Activated CD4-positive, alpha-beta T cell treated with anti-CD3 and anti-CD28 coated beads for 1 hour (primary cell): ENCODE measurements at places on chromosomes 1 and 21.

DNA sequence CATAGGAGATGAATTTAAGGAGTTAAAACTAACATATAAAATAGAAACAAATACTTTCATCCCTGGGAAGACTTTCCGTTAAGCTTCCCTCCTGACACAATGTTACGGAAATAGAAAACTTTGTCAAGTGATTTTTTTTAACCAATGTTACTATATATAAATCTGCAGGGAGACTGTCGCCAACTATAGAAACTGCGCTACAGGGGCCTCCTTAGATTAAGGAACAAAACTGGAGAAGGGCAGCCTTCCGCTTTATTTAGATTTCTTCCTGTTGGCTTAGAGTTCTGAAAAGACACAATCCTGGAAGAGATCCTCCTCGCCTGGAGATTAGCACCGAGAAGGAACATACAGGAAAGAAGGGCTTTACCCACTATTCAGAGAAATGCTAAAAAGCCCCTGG, 1.5 kb downstream of the MGST3 start:
- no peak for DNase-seq

DNA sequence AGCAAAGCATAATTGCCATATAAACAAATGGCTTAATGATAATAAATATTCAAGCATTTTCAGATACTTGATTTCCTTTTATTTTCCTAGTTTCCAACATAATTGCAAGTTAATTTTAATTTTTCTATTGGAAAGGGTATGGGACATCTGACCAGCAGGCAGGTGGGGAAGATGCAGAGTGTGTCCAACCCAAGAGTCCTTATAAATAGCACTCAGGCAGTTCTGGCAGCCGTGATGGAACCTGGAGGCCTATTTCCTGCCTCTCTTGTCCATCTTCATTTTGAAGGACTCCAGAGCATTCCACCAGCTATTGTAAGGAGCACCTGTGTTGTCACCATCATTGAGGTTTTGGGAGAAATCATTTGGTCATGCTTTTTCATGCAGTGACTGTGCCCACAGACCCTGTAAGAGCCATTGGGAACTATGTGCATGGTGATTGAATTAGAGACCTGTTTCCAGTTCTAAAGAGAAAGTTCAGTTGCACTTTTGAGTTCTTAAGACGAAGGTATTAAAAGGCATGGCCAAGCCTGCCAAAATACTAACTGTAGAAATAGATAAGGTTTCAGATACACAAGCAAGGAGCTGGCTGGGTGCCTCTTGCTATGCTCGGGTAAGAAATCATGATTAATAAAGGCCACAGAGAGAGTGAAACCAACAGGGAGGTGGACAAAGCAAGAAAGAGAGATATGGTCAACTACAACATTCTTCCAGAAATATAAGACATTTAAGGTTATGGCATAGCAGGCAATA, 92.3 kb downstream of the SPATA46 start:
- no peak for DNase-seq

- DNase-seq, result no peak
These were observed 8.1 kb downstream of the GBP7 start for GRCh38 chr1:89167590-89168230.

- no peak for DNase-seq
These were observed 21.5 kb upstream of the MTARC2 start for GRCh38 chr1:220726634-220727033.

DNA sequence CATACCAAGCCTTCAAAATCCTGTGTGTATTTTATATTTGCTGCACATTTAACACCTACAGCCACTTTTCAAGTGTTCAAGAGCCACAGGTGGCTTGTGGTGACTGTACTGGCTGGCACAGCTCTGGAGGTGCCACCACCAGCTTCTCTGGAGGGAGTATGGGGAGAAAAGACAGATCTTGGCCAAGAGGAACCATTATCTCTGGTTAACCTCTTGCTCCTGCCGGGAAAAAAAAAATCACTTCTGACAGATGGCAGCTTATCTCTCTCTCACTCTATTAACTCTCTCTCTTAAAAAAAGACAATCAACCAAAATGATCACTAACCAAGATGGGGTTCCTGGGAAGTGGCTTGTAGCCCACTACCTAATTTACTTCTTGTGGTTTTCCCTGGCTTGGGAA, 1.2 kb upstream of the RIIAD1 start:
- DNase-seq, result no peak

DNA sequence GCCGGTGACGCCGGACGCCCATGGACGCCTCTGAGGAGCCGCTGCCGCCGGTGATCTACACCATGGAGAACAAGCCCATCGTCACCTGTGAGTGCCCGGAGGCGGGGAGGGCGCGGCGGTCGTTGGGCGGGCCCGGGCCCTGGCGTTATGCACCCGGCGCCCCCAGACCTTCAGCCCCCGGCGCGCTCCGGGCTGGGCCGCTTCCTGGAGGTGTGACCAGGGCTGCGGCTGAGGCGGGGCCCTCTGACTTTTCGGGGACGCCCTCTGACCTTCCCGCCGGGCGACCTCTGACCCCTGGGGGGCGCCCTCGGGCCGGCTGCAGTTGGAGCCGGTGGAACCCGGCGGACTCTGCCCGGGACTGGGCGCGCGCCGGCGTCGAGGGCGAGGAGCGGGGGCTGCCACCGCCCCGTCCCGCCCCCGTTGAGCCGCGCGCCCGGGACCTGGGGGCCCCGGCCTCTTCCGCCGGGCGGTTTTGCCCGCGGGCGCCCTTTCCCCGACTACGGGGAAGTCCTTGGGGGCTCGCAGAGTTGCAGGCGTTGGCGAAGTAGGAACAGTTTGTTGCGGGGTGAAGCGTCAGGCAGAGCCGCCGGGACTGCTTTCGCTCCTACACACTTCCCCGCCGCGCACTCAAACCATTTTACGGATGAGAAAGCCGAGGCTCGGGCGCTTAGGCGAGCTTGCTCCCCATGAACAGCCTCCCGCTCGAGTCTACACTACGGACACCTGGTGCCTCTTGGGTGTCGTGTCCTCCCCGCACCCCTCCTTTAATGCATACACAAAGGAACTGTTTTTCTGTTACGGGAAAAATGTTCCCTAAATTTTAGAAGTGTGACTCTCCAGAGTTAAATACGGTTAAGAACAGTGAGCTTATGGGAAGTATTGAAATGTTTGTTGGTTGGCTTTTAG, 618 bp downstream of the TRAPPC10 start:
- DNase-seq, result peak; percentile 75

- no peak for DNase-seq
These were observed 439.3 kb downstream of the NEGR1 start for GRCh38 chr1:71843012-71843411.

DNA sequence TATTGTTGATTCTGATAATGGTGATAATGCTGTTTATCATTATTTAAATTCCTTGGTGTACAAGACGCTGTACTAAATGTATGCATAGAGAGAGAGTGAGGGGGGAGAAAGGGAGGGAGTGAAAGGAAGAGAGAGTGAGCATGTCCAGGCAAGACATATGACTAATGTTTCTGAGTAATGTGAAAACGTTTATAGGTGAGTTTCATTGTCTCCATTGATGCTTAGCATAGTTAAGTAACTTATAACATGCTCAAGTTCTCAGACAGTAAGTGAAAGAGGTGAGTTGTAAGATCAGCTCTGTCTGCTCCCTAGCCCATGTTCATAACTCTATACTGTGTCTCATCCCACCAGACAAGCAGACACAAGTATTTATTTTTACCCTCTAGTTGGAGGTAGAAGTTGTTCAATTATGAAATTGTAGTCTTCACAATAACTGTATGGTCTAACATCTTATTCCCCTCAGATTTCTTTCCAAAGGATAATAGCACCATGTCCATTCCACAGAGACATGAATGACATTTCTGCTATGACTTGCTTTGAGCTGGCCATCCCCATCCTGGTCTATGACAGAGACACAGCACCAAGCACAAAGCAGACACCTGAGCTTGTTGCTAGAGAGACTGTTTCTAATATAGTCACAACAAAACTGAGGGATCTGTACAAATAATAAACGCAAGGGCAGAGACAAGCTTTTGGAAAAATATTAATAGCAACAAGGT, 285.1 kb downstream of the CACNA1E start:
- no peak for DNase-seq

GRCh38 chr1:37034121-37035013, at the start of gene GRIK3:
Gene GRIK3, minus strand, starts transcription at chr1:37034515. Its CDS starts 407 bp downstream, at chr1:37034108.
- DNase-seq, result no peak

- no peak for DNase-seq
These were observed 14.2 kb upstream of the HSD3B1 start for GRCh38 chr1:119492763-119493162.

GRCh38 chr1:201646411-201647022, 107.6 kb downstream of the NAV1 start:
- DNase-seq, result no peak

DNA sequence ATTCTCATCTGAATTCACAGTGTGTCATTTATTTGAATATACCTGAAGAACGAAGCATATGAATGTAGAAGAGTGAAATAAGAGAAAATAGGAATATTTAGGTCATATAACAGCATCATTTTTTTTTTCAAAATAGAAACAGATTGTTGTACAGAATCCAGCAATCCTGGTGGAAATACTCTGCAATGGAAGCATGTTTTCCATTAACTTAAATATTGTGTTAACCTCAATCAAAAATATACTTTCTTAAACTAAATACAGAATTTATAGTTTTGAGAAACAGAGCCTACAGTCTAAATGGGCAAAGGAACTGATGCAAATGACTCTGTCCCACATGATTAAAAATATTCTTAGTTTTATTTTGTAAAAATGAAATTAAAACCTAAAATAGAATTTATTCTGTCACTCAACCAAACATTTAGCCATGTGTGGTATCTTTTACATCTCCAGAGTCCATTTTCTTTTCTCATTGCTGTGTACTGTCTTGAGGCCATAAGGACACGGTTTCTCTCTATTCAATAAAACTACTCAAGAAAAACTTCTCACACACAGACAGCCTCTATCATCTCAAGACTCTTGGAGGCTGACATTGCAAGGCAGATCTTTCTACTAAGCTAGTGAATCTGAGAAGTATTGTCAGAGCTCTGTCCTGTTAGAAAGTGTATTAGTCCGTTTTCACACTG, 322.6 kb downstream of the LTN1 start:
- DNase-seq, result no peak

- DNase-seq, result no peak
These were observed 171.9 kb upstream of the RAB4A start for GRCh38 chr1:229098903-229099578.

DNA sequence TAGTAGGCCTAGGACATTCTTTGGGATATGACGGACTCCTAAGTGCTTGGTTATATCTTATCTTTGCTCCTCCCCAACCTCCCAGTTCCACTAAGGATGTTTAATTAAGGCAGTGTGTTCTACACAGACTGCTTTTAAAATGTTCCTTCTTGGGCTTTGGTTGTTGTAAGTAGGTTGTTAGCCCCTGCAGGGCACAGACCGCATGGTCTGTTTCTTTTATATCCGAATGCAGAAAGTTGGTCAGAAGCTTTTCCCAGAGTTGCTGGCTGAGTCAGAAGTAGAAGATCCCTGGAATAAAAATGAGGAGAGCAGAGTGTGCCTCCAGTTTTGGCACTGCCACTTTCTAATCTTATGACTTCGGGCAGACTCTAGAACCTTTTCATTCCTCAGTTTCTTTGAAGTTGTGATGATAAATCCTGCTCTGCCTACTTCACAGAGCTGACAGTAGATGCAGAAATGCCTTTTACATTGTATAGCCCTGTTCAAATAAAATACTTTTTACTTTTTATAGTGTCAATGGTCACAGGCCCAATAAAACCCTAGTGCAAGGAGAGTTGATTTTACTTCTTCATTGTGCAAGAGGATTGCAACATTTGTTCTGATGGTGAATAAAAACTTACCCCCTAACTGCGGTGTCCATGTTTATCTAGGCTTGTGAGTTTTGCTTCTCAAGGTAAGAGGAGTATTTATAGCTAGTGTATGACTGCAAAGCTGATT, 18.4 kb downstream of the FMN2 start:
- no peak for DNase-seq

- DNase-seq, result no peak
These were observed 1260.6 kb upstream of the ADGRL2 start for GRCh38 chr1:80540149-80540548.
